ENCODE measurements at places on chromosomes 11 and 22. TPM values are rescaled to one million over a fixed set of nuclear protein-coding genes. Genes with fewer than 3 reads are reported as not detected.

The MOGAT2 gene
- not detected for total RNA-seq

The TRAPPC4 gene
- 46.9 TPM for total RNA-seq

The CALCA gene
- not detected for total RNA-seq

The CCDC116 gene
- 1.1 TPM for total RNA-seq

The XKR3 gene
- not detected for total RNA-seq

The SLC25A22 gene
- 136 TPM for total RNA-seq

The CARD16 gene
- total RNA-seq: 3.4 TPM

The ANO5 gene
- 28.1 TPM for total RNA-seq
